ENCODE measurements at places on chromosomes 2 and 18. TPM values are rescaled to one million over a fixed set of nuclear protein-coding genes. Genes with fewer than 3 reads are reported as not detected.

Gene CYP27C1
- total RNA-seq = 0.63 TPM

Gene RESP18
- total RNA-seq = not detected

Gene REG3A
- not detected for total RNA-seq

Gene UGT1A4
- not detected for total RNA-seq

Gene ZNF521
- 0.16 TPM for total RNA-seq

Gene MATN3
- total RNA-seq = 2.9 TPM

Gene FASTKD2
- 36.5 TPM for total RNA-seq

Gene NOL4
- not detected for total RNA-seq

Gene PJVK
- 0.08 TPM for total RNA-seq

Gene QPCT
- 7.1 TPM for total RNA-seq

Measured in SJSA1 (cell line).